ENCODE measurements at places on chromosomes 1 and 21.

DNA sequence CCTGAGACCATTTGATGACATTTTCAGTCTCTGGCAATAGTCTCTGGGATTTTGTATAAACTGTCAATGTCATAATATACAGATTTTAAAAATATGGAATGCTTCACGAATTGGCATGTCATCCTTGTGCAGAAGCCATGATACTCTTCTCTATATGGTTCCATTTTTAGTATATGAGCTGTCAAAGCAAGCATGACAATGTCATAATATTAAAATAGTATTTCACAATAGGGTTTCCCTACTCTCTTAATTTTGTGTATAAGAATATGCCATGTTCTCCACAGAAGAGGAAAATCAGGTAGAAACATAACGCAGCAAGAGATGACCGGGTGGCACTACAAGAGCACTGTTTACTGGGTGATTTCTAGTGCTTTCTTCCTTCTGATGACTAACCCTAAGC is 8.3 kb upstream of the DIPK1A start:
- no peak for DNase-seq

GRCh38 chr1:180402001-180402400 is 100.4 kb downstream of the ACBD6 start:
- DNase-seq: no peak

- no peak for DNase-seq
Measured at GRCh38 chr1:173330149-173330951, 123.2 kb upstream of the TNFSF4 start.

- peak; percentile 3 for DNase-seq
Measured at GRCh38 chr1:147890177-147890790, 12.3 kb upstream of the GJA8 start.

GRCh38 chr1:173916667-173917066 is 460 bp downstream of the SERPINC1 start:
- DNase-seq: no peak

Measured in NCI-H2029 (cell line).